ENCODE measurements at places on chromosomes 4 and X. TPM values are rescaled to one million over a fixed set of nuclear protein-coding genes. Genes with fewer than 3 reads are reported as not detected.

The ARSH gene
- total RNA-seq: not detected

The VSIG1 gene
- not detected for total RNA-seq

The CSAG3 gene
- total RNA-seq: not detected

The RAB41 gene
- not detected for total RNA-seq

The MMAA gene
- total RNA-seq: 18.1 TPM

The POU3F4 gene
- 0.14 TPM for total RNA-seq

The SHISA3 gene
- total RNA-seq: 1.9 TPM

The GPC4 gene
- 18.4 TPM for total RNA-seq

The TLR10 gene
- 0.46 TPM for total RNA-seq

The GASK1B gene
- 20.2 TPM for total RNA-seq

The IL9R gene
- 0.63 TPM for total RNA-seq

The CABS1 gene
- not detected for total RNA-seq

The CITED1 gene
- not detected for total RNA-seq

The NAT8L gene
- 0.26 TPM for total RNA-seq

The CCDC160 gene
- total RNA-seq: not detected

The MTM1 gene
- total RNA-seq: 42.2 TPM

The ATP8A1 gene
- 40.3 TPM for total RNA-seq

- no peak for DNase-seq
These were observed 18.6 kb downstream of the ATP8A1 start for GRCh38 chr4:42638321-42638720.

- DNase-seq: no peak
These were observed 21.3 kb downstream of the DMD start for GRCh38 chrX:33190016-33190415.

DNA sequence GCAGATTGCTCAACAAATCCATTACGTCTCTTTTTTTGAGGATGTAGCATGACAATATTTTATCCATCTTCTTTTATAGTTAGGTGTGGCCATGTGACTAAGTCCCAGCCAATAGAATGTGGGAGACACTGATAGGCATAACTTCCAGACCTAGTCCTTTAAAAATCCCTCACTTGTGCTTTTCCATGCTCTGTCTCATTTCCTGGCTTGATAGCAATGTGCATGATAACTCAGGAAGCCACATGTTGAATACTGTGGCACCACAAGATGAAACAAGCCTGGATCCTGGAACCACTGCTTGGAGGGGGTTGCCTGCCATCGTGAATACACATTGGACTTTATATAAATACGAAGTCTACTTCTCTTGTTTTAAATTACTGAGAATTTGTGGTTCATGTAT is 184.0 kb upstream of the NEIL3 start:
- DNase-seq: no peak

DNA sequence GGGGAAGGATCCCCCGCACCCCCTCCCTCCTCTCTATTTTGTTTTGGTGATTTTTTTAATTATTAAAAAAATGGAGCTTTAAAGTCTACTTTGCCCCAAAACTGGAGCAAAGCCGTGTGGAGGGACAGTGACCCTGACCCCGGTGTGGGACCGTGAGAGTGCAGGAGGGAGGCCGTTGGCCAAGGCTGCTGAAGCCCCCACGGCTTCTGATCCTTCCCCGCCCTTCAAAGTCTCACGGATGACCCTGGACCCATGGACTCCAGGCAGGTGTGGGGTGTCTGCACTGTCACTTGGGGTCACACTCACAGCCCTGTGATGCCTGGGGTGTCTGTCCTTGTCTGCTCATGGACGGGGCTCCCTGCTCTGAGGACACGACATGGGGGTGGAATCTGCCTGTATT is 133.3 kb downstream of the CPZ start:
- DNase-seq: peak; percentile 17

- DNase-seq: no peak
These were observed 89.2 kb downstream of the ZNF330 start for GRCh38 chr4:141309874-141310273.

- DNase-seq: no peak
These were observed 4.9 kb downstream of the CPEB2 start for GRCh38 chr4:15007201-15007600.

- DNase-seq: no peak
These were observed 92.1 kb upstream of the RPA4 start for GRCh38 chrX:96791559-96791958.

GRCh38 chr4:24497221-24497620 is 87.1 kb downstream of the DHX15 start:
- no peak for DNase-seq

DNA sequence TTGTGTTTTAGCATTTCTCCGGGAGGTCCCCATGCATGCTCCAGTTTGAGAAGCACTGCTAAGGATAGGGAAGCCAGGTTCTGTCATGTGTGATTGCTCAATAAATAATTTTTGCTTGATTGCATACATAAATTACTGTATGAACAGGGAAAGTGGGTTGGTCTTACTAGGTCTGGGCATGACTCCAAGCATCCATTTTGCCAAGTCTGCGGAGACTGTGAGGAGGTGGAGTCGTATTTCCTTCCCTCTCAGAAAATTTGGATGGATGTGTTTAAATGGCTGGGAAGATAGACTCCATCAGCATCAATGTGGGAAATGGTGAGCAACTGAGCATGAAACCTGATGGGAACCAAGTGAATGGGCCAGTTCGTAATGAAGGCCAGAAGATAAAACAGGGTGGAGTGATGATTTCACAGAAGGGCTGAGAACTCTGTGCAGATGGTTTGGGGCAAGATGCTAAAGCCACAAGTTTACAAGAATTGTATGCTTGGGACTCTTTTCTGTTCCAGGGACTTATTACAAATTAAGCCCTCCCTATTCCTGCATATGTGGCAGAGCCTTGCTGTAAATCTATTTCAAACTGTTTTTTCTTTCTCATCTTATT is 84.1 kb downstream of the NHS start:
- no peak for DNase-seq

- DNase-seq: no peak
These were observed 5.1 kb downstream of the SEPTIN6 start for GRCh38 chrX:119687661-119688413.

GRCh38 chr4:98248934-98249333 is 12.2 kb upstream of the RAP1GDS1 start:
- no peak for DNase-seq

DNA sequence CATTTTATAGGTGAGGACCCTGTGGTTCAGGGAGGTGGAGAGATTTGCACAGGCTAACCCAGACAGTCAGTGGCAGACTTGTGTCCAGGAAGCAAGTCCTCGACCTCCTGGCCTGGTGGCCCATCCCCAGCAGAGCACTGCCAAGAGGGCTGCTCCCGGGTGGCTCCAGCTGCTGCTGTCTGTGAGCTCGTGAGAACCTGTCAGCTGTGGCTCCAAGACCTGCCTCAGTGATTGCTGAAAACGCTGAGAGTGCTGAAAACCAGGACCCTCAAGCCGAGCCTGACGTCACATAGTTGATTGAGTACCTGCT is 74.2 kb downstream of the RTL9 start:
- peak; percentile 4 for DNase-seq

DNA sequence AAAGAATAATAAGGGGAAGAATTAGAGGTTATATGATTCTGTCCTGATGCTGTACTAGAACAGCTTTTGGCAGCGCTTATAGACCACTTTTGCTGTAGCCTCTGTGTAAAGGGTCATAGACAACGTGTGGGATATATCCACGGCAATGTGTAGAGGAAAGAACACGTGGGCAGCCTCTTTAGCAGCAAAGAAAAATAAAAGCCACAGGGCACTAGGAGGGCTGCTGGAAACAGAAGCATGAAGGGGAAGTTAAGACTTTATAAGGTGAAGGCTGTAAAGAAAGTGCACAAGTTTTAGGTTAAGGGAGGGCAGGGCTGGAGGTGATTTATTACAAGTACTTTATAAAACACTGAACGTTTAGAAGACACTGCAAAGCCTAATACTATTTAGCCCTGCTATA is 20.1 kb upstream of the PHEX start:
- DNase-seq: no peak

DNA sequence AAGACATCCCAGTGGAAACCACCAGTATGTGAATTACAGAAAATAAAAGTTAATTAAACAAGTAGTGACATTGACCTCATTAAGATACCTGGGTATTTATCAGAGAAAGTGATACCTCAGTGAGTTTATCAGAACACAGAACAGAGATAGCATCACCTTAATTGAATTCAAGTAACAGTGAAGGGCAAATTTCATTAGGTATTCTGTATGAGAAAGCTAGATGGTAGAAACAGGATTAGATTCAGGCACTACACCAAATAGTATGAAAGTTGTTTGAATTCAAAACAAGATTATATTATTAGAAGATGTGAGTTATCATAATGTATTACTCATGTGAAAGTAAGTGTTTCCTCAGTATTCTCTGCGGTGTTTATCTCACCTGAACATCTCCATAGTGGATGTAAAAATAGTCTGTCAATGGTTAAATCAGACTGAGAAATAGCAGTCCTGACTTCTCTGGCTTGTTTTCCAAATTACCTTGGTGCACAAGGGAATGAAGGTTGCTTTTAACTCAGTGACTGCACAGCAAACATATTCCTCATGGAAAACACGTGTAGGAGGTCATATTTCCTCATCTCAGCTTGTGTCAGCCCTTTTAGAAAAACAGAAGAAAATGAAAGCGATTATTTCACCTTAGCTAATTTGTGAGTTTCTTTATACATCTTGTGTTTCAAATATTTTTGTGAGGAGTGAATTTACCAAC is 79.9 kb upstream of the PCDH18 start:
- no peak for DNase-seq

- DNase-seq: no peak
These were observed 106.8 kb downstream of the UCHL1 start for GRCh38 chr4:41363384-41363981.

DNA sequence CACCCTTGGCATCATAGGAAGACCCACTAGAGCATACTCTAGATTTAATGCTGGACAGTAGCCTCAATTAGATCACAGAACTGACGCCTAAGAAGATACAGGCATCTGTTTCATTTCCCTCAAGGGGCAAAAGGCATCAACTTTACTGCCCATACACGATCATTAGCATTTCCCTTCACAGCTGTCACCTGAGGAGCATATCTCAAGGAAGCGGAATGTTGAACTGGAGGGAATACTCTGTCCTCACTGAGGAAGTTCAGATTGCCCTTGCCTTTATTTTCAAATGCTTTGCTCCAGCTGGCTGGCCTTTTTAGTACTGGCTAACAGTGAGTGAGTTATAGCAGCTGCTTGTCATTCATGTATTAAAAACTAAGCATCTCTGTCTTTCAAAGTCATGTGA is 508.4 kb upstream of the GALNT7 start:
- no peak for DNase-seq

- no peak for DNase-seq
These were observed 107.0 kb downstream of the CT47B1 start for GRCh38 chrX:120768681-120769080.

DNA sequence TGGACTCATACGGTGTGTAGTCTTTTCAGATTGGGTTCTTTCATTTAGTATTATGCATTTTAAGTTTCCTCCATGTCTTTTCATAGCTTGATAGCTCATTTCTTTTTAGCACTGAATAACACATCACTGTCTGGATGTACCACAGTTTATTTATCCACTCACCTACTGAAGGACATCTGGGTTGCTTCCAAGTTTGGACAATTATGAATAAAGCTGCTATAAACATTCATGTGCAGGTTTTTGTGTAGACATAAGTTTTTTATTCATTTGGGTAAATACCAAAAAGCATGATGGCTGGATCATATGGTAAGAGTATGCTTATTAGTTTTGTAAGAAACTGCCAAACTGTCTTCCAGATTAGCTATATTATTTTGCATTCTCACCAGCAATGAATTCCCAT is 29.0 kb downstream of the CNOT6L start:
- DNase-seq: no peak

DNA sequence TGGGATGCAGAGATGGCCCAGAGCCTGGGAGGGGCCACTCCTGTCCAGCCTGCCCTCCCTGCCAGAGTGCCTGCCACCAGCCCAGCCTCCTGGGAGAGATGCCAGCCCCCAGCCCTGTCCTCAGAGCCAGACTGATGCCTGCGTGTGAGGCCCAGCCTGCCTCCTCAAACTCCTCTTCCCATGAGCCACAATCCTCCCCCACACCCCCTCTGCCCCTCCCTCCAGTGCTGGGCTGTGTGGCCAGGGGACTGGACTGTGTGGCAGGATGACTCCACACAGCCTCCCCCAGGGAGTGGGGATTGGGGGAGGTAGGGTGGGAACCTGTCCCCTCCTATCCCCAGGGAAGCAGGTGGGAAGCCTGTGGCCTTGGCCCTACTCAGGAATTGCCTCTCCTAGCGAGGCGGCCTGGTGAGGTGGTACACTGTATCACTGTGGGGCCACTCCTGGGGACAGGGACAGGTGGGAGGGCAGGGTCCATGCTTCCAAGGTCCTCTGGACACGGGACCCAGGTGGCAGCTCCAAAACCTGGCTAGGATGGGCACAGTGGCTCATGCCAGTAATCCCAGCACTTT is 4.3 kb upstream of the SH3BP2 start:
- DNase-seq: no peak

DNA sequence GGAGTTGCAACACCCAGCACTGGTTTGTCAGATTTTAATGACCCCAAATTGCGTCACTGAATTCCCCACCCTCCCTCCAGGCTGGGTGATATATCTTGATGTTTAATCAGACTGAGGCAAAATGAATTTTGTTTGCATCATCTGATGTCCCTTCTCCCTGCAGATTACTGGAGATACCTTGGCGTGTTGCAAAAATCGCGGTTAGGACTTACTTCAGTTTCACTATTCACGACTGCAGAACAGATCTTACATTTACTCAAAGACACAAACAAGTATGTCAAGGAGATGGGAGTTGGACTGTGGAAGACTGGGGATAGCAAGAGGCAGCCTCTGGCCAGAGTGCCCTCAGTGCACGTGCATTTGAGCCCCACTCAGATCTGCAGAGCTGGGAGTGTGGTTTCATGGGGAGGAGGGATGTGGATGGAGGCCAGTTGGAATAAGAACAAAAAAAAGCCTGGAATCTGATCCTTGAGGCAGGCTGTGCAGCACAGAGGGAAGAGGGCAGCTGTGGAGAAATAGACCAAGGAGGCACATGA is 92.2 kb upstream of the MTM1 start:
- no peak for DNase-seq

- DNase-seq: no peak
These were observed 93.3 kb downstream of the SYNPO2 start for GRCh38 chr4:118981839-118982381.

DNA sequence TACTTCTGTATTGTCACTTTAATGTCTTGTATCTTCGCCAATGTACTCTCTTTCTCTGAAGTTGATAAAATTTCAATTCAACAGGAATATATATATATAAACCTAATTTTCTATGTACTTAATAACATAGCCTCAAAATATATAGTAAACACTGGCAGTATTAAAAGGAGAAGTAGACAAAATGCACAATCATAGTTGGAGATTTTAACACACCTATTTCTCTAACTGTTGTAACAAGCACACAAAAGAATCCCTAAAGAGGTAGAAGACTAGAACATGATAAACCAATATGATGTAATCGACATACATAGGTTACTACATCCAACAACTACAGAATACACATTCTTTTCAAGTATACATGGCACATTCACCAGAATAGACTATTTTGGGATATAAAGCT is 65.5 kb downstream of the ZNF81 start:
- DNase-seq: no peak

GRCh38 chr4:80276931-80277330 is 10.5 kb downstream of the FGF5 start:
- no peak for DNase-seq

All from mucosa of descending colon (tissue), 3 donors.